ENCODE measurements at places on chromosomes 6 and 20.

GRCh38 chr6:111800259-111800765 is 72.9 kb downstream of the FYN start:
- DNase-seq: no peak
- no peak overlapping the region for H3K27ac ChIP-seq
- H3K36me3 ChIP-seq: peaks cover 37% of the 10 kb centered on the region
- no peak overlapping the region for H3K4me3 ChIP-seq
- peaks cover 77% of the 10 kb centered on the region for H3K4me1 ChIP-seq

DNA sequence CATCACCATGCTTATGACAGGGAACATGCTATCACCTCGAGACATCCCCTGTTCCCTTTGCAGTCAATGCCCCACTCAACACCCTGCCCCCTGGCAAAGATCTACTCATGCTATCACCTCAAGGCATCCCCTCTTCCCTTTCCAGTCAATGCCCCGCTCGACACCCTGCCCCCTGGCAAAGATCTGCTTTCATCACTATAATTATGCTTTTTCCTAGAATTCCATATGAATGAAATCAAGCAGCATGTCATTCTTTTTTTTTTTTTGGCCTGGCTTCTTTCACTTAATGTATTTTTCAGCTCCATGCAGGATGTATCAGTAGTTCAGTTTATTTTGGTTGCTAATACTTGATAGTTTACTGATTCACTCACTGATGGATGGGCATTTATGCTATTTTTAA is 554.9 kb downstream of the CDH26 start:
- H3K4me1 ChIP-seq: no peaks in the 10 kb centered on the region
- no peak overlapping the region for H3K27ac ChIP-seq
- no peaks in the 10 kb centered on the region for H3K36me3 ChIP-seq
- H3K4me3 ChIP-seq: no peak overlapping the region
- DNase-seq: no peak

GRCh38 chr6:5501837-5502236 is 240.5 kb downstream of the FARS2 start:
- H3K27me3 ChIP-seq: no peaks in the 10 kb centered on the region
- no peak overlapping the region for H3K4me3 ChIP-seq
- H3K4me1 ChIP-seq: peaks cover 35% of the 10 kb centered on the region
- DNase-seq: no peak

DNA sequence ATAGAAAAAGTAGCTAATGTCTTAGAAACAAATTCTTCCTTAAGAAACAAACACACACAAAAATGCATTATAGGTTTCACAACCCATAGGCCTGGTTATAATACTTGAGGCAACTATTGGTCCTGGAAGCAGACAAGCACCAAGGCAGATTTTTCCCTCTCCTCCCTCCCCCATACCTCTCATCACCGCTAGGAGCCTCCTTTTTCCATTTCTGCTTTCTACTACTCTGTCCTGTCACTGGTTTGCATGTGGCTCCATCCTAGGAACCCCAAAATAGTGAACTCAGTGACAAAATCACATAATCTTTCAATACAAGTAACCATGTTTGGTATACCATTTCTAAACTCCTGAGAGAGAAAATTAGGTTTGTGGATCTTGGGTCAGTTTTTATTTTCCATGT is 66.1 kb downstream of the HMGCLL1 start:
- no peak overlapping the region for H3K4me3 ChIP-seq
- H3K36me3 ChIP-seq: no peaks in the 10 kb centered on the region
- H3K27ac ChIP-seq: no peak overlapping the region
- DNase-seq: no peak
- H3K27me3 ChIP-seq: no peaks in the 10 kb centered on the region

- peaks cover 3% of the 10 kb centered on the region for H3K27me3 ChIP-seq
- no peaks in the 10 kb centered on the region for H3K36me3 ChIP-seq
- no peaks in the 10 kb centered on the region for H3K4me1 ChIP-seq
- no peak overlapping the region for H3K4me3 ChIP-seq
- DNase-seq: peak; percentile 21
These were observed 73.0 kb upstream of the NHSL1 start for GRCh38 chr6:138572167-138572875.

DNA sequence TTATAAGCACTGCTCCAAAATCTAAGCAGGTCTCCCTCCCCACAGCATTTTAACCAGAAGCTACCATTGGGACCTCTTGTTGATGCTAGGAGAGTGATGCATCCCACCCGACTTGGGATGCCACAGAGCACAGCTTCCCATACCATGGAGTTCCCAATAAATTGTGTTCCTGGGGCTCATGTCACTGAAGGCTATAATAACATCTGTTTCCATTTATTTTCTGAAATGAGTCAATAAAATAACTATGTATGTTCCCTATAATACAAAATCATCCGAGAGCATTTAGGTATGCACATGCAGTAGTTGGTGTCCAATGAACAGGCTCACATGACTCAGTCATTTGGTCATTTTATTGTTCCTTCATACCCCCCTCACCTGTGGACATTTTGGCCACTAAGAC is 204.2 kb downstream of the TBC1D7 start:
- H3K27ac ChIP-seq: no peak overlapping the region
- H3K27me3 ChIP-seq: peaks cover 5% of the 10 kb centered on the region
- H3K4me1 ChIP-seq: no peaks in the 10 kb centered on the region

GRCh38 chr6:142802124-142802523 is 142.9 kb downstream of the HIVEP2 start:
- H3K27ac ChIP-seq: no peak overlapping the region
- peaks cover 34% of the 10 kb centered on the region for H3K36me3 ChIP-seq
- no peak overlapping the region for H3K4me3 ChIP-seq
- H3K27me3 ChIP-seq: no peaks in the 10 kb centered on the region
- peaks cover 22% of the 10 kb centered on the region for H3K4me1 ChIP-seq
- DNase-seq: no peak

DNA sequence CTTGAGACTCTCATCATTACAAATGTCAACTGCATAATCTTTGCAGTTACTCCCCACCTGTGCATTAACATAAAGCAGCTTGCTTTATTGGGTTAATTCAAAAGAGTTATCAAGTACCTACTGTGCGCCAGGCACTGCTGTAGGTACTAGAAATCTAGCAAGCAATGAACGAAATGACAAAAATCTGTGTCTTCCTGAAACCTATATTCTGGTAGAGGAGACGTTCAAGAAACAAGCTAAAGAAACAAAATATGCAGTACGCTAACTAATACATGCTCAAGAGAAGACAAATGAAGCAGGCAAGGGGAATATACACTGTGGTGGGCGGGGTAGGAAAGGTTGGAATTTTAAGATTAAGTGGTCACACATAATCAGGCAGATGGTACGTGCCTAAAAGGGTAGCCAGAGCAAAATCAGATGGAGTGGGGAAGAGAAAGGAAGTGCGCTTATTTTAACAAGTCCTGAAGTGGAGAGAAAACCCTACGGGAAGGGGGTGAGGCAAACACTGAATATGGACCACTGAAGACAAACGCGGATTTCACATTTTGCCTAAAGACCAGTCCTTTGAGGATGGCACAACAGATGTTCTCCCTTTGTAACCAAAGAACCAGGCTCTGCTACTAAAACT is 1.2 kb downstream of the ELOVL2 start:
- no peak for DNase-seq
- peaks cover 50% of the 10 kb centered on the region for H3K27me3 ChIP-seq
- peaks cover 15% of the 10 kb centered on the region for H3K4me1 ChIP-seq
- peak overlapping the region; percentile 60 for H3K4me3 ChIP-seq

DNA sequence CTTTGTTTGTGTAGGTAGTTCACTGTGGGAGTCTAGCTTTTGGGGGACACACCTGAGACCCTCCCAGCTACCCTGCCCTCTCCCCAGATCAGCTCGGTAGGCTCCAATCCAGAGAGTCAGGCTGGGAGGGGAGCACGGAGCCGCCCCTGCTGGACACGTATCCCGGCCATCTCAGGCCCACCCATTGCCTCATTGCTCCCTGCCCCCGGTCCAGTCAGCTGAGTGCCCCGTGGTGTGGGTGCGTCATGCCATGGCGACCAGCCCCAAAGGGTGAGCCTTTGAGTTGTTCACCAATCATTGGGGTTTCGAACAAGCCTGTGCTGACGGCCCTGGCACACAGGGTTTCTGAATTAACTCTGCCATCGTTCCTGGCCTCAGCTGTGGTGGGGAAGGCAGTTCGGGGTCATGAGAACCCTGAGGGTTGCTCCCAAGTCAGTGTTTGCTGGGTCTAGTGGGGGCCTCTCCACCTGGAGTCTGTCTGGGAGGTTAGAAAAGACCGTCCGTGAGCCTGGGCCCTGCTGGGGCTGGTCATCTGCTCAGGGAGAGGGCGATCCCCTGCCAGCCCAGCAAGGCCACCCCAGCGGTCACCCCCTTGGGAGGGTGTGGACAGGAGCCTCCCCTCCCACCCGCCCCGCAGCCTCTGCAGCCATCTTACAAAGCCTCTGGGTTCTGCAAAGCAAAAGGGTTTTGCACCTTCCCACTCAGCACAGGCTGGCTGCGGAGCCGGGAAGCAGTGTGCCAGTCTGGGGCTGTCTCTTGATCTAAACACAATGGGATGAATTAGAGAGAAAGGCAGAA is 34.5 kb downstream of the NTSR1 start:
- peaks cover 63% of the 10 kb centered on the region for H3K27me3 ChIP-seq
- DNase-seq: peak; percentile 10
- H3K4me1 ChIP-seq: peaks cover 46% of the 10 kb centered on the region
- H3K4me3 ChIP-seq: no peak overlapping the region

- no peaks in the 10 kb centered on the region for H3K36me3 ChIP-seq
- no peak overlapping the region for H3K4me3 ChIP-seq
- H3K27ac ChIP-seq: no peak overlapping the region
- no peak for DNase-seq
These were observed 369.0 kb downstream of the ARHGAP18 start for GRCh38 chr6:129340983-129341382.

GRCh38 chr6:26067367-26067766 is 19.9 kb upstream of the HFE start:
- peaks cover 14% of the 10 kb centered on the region for H3K4me1 ChIP-seq
- H3K27ac ChIP-seq: no peak overlapping the region
- no peak overlapping the region for H3K4me3 ChIP-seq
- no peak for DNase-seq
- H3K36me3 ChIP-seq: no peaks in the 10 kb centered on the region

DNA sequence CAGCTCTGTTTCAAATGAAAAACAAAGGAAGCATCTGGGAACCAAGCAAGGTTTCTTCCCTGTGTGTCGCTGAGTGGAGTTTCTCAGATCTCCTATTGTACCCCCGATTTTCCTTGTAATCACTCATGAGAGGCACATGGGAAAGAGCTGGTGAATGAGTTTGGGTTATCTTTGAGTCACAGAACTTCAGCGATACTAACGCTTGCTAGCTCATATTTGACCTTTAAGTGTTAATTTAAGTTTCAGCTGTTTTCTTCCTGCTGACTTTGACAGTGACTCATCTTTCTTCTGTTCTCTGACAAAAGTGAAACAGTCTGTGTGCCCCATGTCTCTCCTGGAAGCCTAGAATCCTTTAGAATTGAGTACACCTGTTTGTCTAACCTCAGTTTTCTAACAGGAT is 261.1 kb upstream of the RGS17 start:
- no peaks in the 10 kb centered on the region for H3K27me3 ChIP-seq
- no peak overlapping the region for H3K27ac ChIP-seq
- no peaks in the 10 kb centered on the region for H3K4me1 ChIP-seq
- no peaks in the 10 kb centered on the region for H3K36me3 ChIP-seq

GRCh38 chr20:17622086-17622850 is 52.4 kb downstream of the DSTN start:
- H3K27me3 ChIP-seq: no peaks in the 10 kb centered on the region
- no peak overlapping the region for H3K4me3 ChIP-seq

GRCh38 chr6:100472674-100473073 is 8.0 kb upstream of the SIM1 start:
- no peaks in the 10 kb centered on the region for H3K4me1 ChIP-seq
- no peak overlapping the region for H3K4me3 ChIP-seq
- H3K36me3 ChIP-seq: peaks cover 4% of the 10 kb centered on the region
- DNase-seq: no peak
- no peak overlapping the region for H3K27ac ChIP-seq

- H3K27me3 ChIP-seq: no peaks in the 10 kb centered on the region
- no peak for DNase-seq
- no peak overlapping the region for H3K4me3 ChIP-seq
- H3K4me1 ChIP-seq: no peaks in the 10 kb centered on the region
- H3K36me3 ChIP-seq: no peaks in the 10 kb centered on the region
These were observed 440.4 kb downstream of the COL12A1 start for GRCh38 chr6:74765486-74765885.

DNA sequence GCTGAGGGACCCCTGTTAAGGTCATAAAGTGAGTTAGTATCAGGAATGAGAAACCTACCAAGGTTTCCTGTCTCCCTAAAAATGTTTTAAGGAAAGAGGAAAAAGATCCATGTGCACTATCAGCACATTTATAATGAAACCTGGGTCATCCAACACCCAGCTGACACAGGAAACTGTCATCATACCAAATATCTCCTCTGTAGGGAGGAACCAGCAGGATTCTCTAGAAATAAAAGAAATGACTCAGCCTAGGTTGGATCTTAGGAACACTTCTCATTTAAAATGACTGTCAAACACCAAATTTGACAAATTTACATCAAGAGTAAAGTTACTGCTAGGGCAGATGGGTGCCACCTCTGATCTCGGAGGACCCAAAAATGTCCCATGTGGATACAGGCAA is 21.7 kb downstream of the GFOD1 start:
- no peaks in the 10 kb centered on the region for H3K27me3 ChIP-seq
- peaks cover 32% of the 10 kb centered on the region for H3K4me1 ChIP-seq
- H3K27ac ChIP-seq: no peak overlapping the region
- no peak overlapping the region for H3K4me3 ChIP-seq
- peaks cover 2% of the 10 kb centered on the region for H3K36me3 ChIP-seq

GRCh38 chr20:57628047-57628961 is 8.1 kb upstream of the ZBP1 start:
- H3K27ac ChIP-seq: peak overlapping the region; percentile 97
- H3K4me1 ChIP-seq: peaks cover 81% of the 10 kb centered on the region
- peaks cover 45% of the 10 kb centered on the region for H3K27me3 ChIP-seq
- peaks cover 47% of the 10 kb centered on the region for H3K36me3 ChIP-seq

DNA sequence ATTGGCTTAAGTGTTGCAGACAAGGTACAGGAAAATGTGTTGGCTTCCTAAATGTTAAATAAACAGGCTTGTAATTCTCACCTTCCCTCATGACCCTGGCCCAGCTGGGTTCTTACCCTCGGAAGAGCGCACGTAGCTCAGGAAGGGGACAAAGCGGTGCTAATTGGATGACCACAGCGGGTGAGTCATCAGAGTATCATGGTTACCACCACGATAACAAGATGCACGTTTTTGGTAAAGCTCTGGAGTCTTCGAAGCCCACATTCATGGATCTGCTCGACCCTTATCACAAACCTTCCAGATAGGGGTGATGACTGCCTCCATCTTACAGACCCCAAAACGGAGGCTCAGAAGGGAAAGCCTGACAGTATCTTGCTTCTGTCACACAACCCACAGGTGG is 32.8 kb downstream of the APCDD1L start:
- no peak for DNase-seq
- H3K4me3 ChIP-seq: no peak overlapping the region
- no peak overlapping the region for H3K27ac ChIP-seq
- peaks cover 3% of the 10 kb centered on the region for H3K4me1 ChIP-seq

Data from activated naive CD4-positive, alpha-beta T cell treated with anti-CD3 and anti-CD28 coated beads, Interleukin-2, amount 10 ng/mL, durations not matched to agents 7 days and 5 days (primary cell).